ENCODE measurements at places on chromosomes 3 and 15. TPM values are rescaled to one million over a fixed set of nuclear protein-coding genes. Genes with fewer than 3 reads are reported as not detected.

DNA sequence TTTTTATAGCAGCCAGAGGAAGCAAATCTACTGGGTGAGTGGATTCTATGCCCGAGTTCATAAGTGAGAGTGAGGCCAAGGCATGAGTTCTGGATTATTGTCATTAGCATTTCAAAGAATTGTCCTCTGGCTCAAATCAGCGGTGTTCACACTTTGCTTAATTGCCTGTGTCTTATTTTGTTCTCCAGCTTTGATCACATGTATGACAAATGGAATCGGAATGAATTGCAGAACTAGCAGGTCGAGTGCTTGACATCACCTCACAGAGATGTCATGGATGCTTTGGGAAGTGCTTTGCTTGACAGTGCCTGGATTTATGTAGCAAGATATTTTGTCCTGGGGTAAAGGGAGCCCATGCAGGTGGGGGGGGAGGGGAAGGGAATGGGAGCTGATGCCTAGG is 68.0 kb downstream of the SH3GL3 start:
- no peaks in the 10 kb centered on the region for H3K36me3 ChIP-seq
- DNase-seq = no peak
- H3K4me3 ChIP-seq = no peak overlapping the region
- no peaks in the 10 kb centered on the region for H3K27me3 ChIP-seq
- no peak overlapping the region for H3K27ac ChIP-seq

GRCh38 chr3:146343551-146343950 is 92.6 kb upstream of the PLSCR4 start:
- no peak overlapping the region for H3K27ac ChIP-seq
- no peaks in the 10 kb centered on the region for H3K36me3 ChIP-seq
- DNase-seq = no peak

DNA sequence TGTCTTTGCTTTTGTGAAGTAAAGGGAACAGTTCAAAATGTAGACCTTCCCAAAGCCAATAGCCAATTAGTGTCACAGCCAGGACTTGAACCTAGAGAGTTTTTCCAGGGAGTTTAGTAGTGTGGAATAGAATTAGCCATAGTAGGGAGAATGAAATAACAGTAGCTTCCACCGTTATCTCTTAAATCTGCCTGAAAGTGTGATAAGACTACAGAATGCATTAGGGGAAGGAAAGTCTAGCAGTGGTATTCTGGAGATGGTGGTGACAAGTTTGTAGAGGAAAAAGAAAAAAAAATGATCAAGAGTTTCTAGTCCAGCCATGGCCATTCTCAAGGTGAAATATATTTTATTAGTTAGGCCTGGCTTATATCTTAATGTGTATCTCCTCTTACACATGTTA is 13.8 kb downstream of the ATP11B start:
- H3K36me3 ChIP-seq = no peaks in the 10 kb centered on the region
- no peak overlapping the region for H3K27ac ChIP-seq
- no peaks in the 10 kb centered on the region for H3K4me1 ChIP-seq
- no peak overlapping the region for H3K4me3 ChIP-seq

DNA sequence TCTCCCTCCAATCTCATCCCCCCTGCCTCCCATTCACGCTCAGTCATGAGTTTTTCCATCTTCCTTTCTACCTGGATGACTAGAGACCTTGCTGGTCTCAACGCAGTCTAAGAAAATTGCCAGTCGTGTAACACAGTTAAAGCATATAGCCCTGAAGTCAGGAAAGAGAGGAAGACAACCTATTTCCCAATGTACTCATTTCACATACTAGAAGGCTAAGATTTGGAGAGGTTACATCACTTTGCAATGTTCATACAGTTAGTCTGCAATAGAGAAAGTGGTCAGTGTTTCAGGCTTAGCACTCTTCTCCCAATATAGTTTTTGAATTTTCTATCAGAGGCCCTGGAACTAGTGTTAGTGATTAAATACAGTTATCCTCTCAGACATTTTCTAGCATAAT is 278.6 kb downstream of the EDEM1 start:
- H3K27me3 ChIP-seq = no peaks in the 10 kb centered on the region
- H3K4me1 ChIP-seq = no peaks in the 10 kb centered on the region
- no peak overlapping the region for H3K4me3 ChIP-seq
- H3K27ac ChIP-seq = no peak overlapping the region

The SPINK8 gene
- polyA plus RNA-seq = not detected

GRCh38 chr15:52019394-52020220 is 588 bp downstream of the MAPK6 start:
- peak overlapping the region; percentile 84 for H3K4me3 ChIP-seq
- peaks cover 6% of the 10 kb centered on the region for H3K4me1 ChIP-seq
- H3K27ac ChIP-seq = peak overlapping the region; percentile 92
- no peaks in the 10 kb centered on the region for H3K36me3 ChIP-seq
- H3K27me3 ChIP-seq = no peaks in the 10 kb centered on the region
- DNase-seq = peak; percentile 82

Data from ovary (tissue), 10 donors.